ENCODE measurements at places on chromosomes 5 and 9. TPM values are rescaled to one million over a fixed set of nuclear protein-coding genes. Genes with fewer than 3 reads are reported as not detected.

DNA sequence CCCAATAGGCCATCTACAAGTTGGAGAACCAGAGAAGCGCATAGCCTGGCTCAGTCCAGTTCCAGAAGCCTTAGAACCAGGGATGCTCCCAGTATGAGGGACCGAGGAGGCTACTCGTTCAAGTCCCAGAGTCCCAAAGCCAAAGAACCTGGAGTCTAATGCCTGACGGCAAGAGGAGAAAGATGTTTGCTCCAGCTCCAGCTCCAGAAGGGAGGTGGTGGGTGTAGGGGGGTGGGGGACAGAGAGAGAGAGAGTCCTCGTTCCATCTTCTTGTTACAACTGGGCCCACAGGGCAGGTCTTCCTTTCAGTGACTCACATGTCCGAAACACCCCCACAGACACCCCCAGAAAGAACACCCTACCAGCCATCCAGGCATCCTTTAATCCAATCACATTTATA is 63.9 kb downstream of the SEC61B start:
- no peak for DNase-seq

DNA sequence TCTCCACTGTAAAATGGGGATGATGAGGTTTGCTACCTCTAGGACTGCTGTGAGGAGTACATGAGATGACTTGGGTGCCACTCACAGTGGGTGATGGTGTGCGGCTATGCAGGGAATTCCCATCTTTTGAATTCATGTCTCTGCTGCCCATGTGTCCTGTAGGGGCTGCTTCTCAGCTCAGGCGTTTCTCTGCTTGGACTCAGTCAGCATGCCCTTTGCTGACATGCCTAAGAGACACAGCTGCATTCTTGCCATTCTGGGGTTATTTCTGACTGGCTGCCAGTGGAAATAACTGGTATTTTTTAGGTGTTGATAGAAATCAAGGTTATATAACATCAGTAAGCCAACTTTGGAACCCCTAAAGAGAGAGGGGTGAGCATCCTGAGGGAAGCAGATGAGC is 24.3 kb upstream of the XPA start:
- no peak for DNase-seq

GRCh38 chr5:111422245-111422644 is 90.1 kb downstream of the STARD4 start:
- no peak for DNase-seq

- no peak for DNase-seq
These were observed 460.4 kb downstream of the CDH9 start for GRCh38 chr5:26578002-26578401.

DNA sequence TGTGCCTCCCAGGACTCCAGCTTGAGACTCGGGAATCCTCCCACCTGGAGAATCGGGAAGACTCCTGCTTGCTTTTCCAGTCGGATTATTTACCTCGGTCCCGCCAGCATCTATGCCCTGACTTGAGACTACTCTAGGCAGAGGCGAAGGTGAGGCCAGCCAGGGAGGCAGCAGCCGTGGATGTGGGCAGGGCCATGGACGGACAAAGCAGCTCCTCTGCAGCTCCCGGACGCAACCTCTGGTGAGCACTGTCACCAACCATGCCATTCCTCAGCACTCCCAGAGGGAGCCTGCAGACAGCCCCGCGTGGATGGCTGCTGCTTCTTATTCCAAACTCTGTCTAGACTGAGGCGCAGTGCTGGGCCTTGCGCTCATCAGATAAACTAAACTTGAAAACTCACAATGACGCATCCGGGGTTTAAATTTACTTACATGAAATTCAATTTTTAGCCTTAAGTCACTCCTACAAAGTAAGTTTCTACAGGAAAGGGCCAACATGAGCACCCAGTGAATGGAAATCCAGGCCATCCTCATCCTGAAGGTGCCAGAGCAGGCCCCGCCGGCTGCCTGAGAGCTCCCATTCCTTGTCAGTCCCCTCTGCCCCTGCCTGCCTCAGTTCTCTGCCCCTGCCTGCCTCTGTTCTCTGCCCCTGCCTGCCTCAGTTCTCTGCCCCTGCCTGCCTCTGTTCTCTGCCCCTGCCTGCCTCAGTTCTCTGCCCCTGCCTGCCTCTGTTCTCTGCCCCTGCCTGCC is 17.8 kb downstream of the MED10 start:
- DNase-seq, result no peak

DNA sequence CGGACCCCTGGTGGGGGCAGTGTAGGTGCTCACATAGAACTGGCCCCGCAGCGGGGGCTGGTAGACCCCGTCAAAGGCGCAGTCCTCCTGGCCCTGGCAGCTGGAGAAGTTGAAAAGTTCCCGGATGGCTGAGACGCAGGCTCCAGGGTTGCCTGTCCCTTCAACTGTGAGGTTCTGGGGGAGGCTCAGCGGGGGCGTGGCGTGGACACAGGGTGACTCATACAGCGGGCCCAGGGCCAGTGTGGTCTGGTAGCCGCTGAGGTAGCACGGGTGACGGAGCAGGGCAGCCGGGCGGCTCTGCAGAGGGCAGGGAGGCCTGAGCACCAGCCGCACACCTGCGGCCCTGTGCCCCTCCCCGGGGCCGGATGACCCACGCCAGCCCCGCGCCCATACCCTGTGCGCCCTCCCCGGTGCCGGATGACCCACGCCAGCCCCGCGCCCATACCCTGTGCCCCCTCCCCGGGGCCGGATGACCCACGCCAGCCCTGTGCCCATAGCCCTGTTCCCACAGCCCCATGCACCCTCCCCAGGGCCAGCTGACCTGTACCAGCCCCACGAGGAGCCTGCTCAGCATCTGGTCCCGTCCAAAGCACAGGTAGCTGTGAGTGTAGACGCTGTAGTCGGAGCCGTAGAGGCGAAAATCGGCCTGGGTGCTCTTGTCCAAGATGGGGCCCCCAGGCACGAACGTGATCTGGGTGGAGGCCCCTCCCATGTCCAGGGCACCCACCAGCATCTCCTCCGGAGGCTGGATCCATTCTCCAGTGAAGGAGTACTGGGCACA is 5.0 kb downstream of the ENTPD8 start:
- DNase-seq, result no peak

DNA sequence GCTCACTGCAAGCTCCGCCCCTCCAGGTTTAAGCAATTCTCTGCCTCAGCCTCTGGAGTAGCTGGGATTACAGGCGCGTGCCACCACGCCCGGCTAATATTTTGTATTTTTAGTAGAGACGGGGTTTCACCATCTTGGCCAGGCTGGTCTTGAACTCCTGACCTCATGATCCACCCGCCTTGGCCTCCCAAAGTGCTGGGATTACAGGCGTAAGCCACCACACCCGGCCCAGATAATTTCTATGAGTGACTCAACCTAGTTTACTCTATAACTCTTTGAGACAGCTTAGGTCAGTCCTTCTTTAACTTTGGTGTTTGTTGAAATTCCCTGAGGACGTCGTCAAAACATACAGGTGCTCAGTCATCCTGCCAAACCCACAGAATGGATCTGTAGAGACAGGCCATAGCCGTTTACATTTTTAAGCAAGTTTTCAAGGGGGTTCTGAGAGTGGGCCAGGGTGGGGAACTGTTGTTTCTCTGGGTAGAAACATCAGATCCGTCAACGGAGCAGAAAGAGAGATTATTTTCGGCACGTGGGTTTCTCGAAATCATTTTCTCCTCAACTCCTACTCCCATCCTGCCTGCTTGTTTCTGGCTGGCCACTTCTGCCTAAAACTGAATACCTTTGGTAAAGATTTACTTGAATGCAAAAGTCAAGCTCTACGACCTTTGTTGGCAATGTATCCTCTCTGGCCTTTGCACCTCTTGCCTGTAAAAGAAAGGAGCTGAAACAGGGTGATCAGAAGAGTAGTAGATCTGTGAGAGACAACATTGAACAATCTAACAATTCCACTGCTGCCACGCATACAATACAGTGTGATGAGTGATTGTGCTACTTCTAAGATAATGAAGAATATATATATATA is 6.0 kb upstream of the BOD1 start:
- DNase-seq, result no peak

Gene LHX3
- total RNA-seq, result 0.13 TPM

DNA sequence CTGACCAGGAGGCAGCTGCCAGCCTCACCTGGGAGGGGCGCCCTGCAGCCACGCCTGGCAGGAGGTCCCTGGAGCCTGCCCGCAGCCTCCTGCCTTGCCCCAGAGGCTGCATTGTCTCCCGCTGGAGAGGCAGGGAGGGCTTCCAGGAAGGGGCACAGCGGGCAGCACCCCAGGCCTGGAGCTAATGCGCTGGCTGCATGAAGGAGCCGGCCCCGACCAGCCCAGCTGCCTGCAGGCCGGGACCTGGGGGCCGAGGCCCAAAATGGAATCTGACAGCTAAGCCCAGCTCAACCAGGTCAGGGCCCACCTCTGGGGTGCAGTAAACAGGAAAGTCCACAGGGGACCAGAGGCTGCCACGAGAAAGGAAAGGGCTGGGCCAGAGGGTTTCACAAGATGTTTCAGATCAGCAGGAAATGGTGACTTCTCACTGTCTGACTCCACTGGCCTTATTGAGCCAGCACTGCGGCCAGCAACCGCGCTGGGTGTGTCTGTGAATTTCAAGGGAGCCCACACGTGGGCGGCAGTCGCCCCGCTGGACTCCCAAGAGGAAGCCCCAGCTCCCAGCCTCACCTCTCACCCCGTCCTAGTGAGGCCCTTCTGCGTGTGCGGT is 18.6 kb upstream of the NOTCH1 start:
- DNase-seq, result no peak

DNA sequence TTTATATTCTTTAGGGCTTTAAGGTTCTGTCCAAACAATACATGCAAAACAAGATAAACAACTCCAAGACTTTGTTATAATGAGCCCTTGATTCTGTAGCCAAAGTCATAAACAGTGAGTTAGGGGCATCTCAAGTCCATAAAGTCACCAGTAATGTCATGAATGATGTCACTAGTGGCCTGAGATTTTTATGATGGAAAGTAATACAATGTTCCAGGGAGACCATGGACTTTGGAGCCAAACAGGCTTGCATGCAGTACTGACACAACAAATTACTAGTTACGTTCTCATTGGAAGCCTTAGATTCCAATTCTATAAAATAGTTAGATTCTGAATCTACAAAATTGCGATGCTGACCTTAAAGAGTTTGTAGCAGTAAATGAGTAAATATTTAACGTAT is 280.0 kb downstream of the HINT1 start:
- DNase-seq, result no peak

GRCh38 chr5:94709277-94709676 is 90.8 kb downstream of the SLF1 start:
- DNase-seq, result no peak

Gene POLR1E
- total RNA-seq, result 35.8 TPM

Gene PLAA
- total RNA-seq, result 23.7 TPM

- DNase-seq, result no peak
These were observed 59.8 kb upstream of the LRRTM2 start for GRCh38 chr5:138934971-138935370.

GRCh38 chr9:106885451-106885850 is 22.5 kb downstream of the ZNF462 start:
- DNase-seq, result no peak

- no peak for DNase-seq
These were observed 180.3 kb downstream of the C9orf152 start for GRCh38 chr9:110027671-110028081.

Gene FASTKD3
- total RNA-seq, result 9.7 TPM

Gene FST
- total RNA-seq, result not detected

- DNase-seq, result no peak
These were observed 3.7 kb upstream of the MRNIP start for GRCh38 chr5:179862296-179862695.

Gene CCNG1
- total RNA-seq, result 129 TPM

GRCh38 chr5:131589510-131590348 is 45.3 kb downstream of the RAPGEF6 start:
- no peak for DNase-seq

DNA sequence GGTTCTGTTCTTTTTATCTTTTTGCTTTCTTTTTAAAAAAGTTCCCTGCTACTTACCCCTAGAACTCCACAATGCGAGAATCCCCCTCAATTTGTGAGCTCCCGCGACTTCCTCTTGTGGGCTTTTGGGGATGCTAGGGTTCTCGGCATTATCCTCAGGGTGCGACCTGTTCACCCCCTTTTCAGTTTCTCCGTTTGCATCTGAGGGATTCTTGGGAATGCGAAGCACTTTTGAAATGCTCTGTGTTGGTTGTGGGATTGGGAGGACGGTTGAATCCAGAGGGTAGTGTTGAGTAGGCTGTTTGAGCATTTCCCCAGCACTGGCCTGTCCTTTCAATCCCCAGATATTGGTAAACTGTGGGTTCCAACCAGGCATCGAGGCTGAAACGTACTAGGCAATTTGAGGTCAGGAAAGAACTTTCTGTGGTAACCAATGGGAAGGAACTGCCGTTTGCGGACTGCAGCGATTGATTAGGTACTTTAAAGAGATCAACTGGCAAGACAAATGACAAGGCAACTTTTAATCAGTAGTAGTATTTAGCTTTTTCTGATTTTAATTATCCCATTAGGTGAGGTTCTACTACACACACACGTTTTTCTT is 415 bp downstream of the XRCC4 start:
- no peak for DNase-seq

GRCh38 chr5:181170996-181171395 is 23.6 kb downstream of the OR2V2 start:
- DNase-seq, result no peak

DNA sequence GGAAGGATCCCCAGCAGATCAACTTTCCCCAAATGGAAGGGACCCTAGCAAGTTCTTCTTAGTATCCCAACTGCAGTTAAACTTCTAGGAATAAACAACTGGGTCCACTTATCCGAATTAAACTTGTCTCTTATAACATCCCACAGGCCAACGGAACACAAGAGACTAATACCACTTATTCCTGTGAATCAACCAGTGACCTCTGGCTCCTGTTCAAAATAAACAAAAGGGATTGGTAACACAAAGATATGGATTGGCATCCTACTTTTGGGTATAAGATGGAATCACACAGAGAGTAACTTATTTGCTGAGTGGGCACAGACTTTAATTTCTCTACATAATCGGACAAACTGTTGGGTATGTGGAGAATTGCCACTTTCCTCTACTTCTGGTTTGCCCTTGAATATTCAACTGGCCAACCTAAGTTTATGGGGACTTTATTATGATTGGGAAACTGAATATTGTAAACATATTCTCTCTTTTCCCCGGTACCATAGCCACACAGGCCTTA is 12.4 kb upstream of the PAIP1 start:
- DNase-seq, result no peak

- no peak for DNase-seq
These were observed 1072.4 kb upstream of the CDH6 start for GRCh38 chr5:30121043-30121442.

DNA sequence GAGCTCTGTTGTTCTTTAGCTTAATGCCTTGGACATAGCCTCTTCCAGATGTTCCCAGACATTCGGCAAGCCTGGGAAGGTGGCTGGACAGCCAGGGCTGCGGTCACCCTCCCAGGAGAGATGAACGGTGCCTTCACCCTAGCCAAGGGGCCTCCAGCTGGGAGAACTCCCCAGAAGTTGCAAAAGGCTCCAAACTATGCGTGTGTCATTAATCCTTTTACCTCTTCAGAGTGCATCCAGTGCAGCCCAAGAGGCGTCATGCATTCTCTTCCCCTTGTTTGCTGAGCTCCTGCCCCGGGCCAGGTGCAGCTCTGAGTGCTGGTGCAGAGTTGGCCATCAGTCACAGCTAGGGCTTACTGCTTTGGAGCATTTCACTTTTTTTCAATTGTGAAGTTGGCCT is 22.8 kb downstream of the HMCN2 start:
- no peak for DNase-seq

Gene FRMPD1
- not detected for total RNA-seq

Gene KCNIP1
- total RNA-seq, result not detected

Gene EIF4EBP3
- total RNA-seq, result 20.4 TPM

Gene OR1L6
- total RNA-seq, result not detected

- DNase-seq, result no peak
These were observed 16.7 kb upstream of the PDCL start for GRCh38 chr9:122845116-122845515.

Gene CAMSAP1
- 38.7 TPM for total RNA-seq

Gene GPX8
- not detected for total RNA-seq

Gene PLAC8L1
- 1.4 TPM for total RNA-seq

Measured in T-cell (primary cell).